Stomach (tissue), 19 donors: ENCODE measurements at places on chromosomes 12 and 14. TPM values are rescaled to one million over a fixed set of nuclear protein-coding genes. Genes with fewer than 3 reads are reported as not detected.

CCDC38 gene
- total RNA-seq = not detected

RPS26 gene
- 265 TPM for total RNA-seq

C2CD5 gene
- total RNA-seq = 70.0 TPM

SYT10 gene
- not detected for total RNA-seq

P2RX2 gene
- not detected for total RNA-seq
